ENCODE measurements at places on chromosomes 1 and 21.

DNA sequence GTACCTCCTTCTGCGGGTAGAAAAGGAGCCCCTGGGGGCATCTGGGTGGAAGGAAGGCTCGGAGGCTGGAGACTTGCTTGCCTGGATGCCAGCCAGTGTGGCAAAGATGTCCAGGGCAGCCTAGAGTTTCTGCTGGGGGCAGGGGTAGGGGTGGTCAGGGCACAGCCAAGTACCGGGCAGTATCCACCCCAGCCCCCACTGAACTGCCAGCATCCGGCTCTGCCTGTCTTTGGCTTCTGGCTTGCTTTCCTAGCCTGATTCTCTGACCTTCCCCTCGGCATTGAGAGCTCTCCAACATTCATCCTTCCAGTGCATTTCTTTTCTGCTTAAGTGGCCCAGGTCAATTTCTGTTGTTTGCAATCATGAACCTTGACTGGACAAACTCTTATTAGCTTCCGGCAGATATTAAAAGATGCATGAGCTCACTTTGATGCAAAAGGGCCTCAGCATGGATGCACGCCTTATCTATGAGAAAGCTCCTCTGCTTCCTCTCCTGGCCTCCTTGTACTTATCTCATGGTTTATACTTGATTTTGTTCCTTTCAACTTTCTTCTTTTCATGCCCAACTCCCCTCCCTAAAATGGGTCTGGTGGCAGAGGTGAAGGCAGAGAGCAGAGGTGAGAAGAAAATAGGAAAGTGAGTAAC lies 116.9 kb downstream of the HLCS start:
- no peak for DNase-seq

DNA sequence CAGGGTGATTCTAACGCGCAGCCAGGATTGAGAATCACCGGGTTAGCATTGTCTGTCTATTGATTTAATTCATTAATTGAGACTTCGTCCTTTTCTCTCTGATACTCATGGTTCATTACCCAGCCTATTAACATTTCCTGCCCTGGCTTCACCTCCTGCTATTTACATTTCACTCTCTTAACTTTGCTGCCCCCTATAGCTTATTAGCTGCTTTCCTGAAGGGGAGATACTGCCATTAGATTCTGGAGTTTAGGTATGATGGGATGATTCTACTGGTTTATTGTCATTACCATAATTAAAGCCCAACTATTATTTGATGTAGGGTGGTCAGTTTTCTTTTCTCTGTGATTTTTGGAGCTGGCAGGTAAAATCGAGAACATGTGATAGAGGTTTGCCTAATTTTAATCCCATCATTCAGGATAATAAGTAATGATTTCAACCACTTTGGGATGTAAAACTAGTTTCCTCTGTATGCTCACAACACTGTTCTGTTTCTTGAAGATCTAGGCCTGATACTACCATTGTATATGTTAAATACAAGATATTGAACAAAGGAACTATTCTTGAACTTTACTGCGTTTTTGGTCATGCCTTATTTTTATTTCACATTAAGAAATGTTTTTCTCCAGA lies 6.4 kb downstream of the PPP2R5A start:
- no peak for DNase-seq

GRCh38 chr1:209624558-209625549 lies 27.4 kb downstream of the LAMB3 start:
- no peak for DNase-seq

- no peak for DNase-seq
These were observed 99.5 kb downstream of the BCAR3 start for GRCh38 chr1:93581917-93582850.

DNA sequence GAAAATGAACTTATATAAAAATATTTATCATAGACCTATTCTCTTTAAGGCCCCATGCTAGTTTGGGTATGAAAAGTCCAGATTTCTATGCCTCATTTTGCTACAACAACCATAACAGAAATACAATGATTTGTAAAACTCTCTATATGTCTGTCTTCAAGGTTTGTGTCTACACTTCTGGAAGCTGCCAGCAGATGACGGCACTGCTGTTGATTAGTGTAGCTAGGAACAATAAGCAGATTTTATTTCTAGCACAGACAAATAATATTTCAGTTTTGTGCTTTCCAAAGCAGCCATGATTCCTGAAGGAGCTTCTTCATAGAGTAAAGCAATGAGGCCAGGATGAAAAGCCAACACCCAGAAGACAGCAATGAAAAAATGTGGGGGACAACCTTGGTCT lies 779.6 kb upstream of the ADGRL2 start:
- no peak for DNase-seq

DNA sequence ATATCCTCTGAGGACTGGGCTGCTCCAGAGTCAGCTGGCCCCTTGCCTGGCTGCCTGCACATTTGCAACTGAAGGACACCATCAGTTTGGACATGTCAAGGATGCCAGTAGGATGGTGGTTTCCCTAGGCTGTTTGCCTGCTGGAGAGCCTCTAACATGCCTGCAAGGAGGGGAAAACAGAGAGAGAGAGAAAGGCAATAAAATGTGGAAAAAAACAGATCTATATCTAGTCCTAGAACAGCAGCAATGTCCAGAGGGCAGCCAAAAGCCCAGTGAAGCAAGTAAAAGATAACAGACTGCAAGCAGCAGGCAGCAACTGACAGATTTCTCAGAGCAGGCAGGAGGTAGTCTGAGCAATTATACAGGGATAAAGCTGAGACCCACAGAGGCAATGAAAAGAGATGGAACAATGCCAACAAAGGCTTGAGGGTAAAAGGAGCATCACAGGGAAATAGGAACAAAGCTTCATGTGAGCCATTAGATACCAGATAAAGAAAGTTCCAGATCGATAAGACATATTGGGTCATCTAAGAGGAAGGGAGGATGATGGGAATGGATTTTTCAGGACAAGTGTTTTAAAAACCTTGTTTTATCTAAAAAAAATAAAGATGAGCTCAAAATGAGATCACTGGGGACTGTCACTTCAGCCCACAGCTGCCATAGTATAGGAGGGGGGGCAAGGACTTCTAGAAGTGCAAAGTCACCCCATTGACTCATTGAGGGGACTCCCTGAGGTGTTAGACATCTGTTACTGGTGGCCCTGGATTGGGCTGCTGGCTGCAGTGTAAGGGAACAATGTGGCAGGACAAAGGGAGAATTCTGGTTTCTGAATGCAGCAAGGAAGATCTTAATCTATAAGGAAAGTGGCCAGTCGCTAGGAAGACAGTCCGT lies 38.6 kb upstream of the GADD45A start:
- DNase-seq = no peak

GRCh38 chr1:92679980-92680379 lies 104.9 kb downstream of the EVI5 start:
- DNase-seq = no peak

DNA sequence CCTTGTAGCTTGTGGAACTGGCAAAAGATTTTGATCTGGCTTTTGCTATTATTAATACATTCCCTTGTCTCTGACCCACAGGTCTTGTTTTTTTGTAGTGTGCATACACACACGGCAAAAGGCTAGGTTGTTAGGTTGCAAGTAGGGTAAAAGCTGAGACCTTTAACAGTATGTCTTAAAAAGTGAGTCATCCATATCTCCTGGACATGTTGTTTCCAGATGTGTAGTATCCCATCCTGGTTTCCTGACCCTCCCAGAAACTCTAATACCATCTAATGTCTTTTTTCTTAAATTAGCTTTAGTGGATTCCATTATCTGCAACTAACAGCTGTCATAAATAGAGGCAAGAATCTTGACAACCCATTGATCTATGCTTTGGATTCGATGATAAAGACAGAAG lies 14.7 kb downstream of the OVGP1 start:
- no peak for DNase-seq

DNA sequence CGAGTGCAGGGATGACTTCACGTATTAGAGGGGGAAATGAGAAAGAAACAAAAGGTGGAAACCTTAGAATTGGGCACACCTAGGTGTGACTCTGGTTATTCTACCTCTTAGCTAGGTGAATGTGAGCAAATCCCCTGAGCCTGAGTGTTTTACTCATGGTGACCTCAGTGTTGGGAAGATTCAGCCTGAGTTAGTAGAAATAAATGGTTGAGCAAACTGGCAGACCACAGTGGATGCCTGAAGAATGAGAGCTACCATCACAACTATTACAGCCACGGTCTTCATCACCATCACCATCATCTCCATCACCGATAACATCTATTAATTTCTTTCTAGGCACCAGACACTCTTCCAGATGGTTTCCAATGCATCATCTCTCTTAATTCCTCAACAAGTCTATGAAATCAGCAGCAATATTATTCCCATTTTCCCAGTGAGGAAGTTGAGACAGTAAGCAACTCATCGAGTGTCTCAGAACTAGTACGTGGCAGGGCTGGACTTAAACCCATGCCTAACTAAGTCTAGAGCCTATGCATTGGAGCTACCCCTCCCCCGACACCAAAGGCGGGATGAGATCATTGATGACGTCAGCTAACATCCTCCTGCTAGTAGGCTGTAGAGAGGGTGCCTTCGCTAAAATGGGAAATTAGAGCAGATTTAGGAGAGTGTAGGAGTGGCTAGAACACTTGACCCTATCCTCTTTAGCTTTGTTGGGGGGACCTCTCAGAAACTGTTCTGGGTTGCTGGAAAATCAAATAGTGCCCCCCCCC lies 7.9 kb upstream of the KAZN start:
- no peak for DNase-seq

- no peak for DNase-seq
These were observed 11.7 kb upstream of the FGR start for GRCh38 chr1:27646676-27647075.

- DNase-seq = no peak
These were observed 79.2 kb downstream of the EPS15 start for GRCh38 chr1:51439895-51440294.

DNA sequence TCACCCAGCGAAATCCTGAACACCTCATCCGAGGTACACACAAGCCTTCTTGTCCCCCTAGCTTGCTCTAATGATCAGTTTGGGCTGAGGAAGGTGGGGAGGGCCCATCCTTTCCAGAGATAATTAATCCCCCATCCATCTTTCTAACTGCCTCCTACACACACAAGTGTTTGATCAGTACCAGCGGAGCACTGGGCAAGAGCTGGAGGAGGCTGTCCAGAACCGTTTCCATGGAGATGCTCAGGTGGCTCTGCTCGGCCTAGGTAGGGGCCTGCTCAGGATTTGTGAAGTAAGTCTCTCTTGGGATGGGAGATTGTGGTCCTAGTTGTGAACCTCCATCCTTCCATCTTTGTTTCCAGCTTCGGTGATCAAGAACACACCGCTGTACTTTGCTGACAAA lies 5.8 kb downstream of the ANXA9 start:
- DNase-seq = no peak

DNA sequence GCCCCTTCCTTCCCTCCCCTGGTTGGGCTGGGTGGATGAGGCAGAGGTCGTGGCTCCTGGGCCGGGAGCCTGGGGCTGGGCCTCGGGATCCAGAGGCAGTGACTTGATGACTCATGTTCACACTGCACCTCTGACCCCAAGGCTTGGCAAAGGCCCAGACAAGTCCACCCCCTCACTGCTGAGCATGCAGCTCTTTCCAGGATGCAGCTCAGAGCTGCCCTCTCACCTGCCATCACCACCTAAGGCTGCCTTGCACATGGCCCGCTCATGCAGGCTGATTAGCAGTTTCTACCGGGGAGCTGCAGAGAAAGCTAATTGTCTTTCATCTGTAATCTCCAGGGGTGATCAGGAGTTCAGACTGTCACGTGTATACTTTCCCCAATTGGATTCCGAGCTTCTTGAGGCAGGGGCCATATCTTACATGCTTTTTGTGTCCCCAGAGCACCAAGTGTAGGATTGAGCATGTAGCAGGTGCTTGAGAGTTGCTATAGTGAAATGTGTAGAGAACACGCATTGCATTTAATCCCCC lies 62.1 kb downstream of the LRRN2 start:
- no peak for DNase-seq

DNA sequence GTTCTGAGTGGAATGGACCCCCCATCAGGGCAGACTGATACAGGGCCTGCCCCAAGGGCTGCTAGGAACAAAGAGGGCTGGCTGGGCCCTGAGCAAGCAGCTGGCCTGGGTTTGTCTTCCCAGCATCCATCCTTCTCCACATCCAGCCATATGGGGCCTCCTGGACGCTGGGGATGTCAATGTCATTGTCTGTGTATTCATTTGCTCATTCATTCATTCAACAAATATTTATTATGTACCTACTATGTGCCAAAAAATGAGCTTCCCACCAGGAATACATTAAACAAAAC lies 15.6 kb upstream of the ECE1 start:
- no peak for DNase-seq
